ENCODE measurements at places on chromosomes 5 and 9.

- no peak for DNase-seq
Measured at GRCh38 chr5:148267962-148268361, 632 bp upstream of the SPINK13 start.

- DNase-seq: no peak
Measured at GRCh38 chr9:70672161-70672649, 257.7 kb upstream of the KLF9 start.

GRCh38 chr9:71793386-71794105 is 25.2 kb upstream of the CEMIP2 start:
- DNase-seq: no peak

- peak; percentile 71 for DNase-seq
Measured at GRCh38 chr9:100472788-100473275, at the start of gene TMEFF1. Gene TMEFF1, plus strand, starts transcription at chr9:100473149. Its CDS starts 396 bp downstream, at chr9:100473545.

GRCh38 chr9:111922324-111923013 is 25.9 kb downstream of the UGCG start:
- no peak for DNase-seq

DNA sequence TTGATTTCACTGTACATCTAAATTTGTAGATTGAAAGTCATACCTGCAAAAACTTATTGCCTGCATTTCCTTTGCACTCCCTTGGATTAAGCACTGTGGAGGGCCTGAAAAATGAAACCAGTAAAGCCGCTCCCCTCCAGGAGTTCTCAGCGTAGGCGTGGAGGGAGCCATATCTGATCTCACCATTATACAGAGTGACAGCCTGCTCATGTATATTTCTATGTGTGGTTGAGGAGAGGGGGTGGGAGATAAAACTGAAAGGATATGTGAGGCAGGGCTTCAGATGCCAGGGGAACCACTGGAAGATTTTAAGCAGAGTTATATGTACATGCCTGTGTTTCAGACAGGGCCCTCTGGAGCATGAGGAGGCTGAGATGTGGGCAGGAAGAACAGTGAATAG is 303.0 kb downstream of the MSX2 start:
- DNase-seq: no peak

GRCh38 chr5:9009931-9010651 is 535.8 kb downstream of the SEMA5A start:
- DNase-seq: no peak

DNA sequence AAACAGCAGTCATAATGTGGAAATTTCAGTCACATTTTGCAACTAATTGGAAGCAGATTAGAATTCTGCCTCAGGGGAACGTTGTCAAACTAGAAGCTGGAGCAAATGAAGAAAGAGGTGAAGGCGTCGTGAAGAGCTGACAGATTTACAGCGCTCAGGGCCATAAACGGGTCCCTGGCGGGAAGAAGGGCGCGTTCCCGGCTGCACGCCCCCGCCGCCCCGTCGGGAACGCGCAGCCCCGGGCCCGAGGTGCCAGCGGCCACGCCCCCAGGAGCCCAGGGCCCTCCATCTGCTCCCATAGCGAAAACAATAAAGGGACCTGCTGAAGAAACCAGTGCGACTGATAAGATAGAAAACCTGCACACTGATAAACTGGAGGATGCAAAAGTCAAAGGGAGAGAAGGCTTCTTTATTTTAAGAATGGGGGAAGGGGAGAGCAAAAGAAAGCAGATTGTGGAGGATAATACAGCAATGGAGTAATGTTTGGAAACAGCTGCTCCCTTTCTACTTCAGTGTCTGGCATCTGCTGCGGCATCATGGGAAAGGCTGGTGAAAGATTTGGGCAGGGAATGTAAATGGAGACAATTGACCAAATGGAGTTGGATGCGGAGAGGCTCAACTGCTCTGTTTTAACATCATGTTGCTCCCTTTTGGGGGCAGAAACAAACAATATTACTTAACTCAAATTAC is 11.1 kb downstream of the ZNF608 start:
- no peak for DNase-seq

DNA sequence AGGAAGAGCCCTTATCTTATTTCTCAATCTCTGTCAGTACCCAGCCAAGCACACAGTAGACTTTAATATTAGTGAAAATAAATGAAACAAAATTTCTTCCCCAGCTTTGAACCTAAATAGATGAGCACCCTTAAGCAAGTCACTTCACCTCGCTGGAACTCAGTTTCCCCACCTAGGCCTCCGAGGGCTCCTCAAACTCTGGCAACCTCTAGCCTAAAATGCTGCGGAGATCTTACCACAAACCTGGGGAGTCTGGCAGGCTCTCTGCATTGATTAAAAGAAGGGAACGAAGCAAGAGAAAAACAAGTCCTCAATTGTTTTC is 326 bp downstream of the RIGI start:
- peak; percentile 34 for DNase-seq

Measured in NAMALWA (cell line).